Right renal pelvis (tissue), 4 donors: ENCODE measurements at places on chromosomes 16 and 17.
A peak's percentile ranks its signal among the peaks of the same experiment; 100 is the strongest.

DNA sequence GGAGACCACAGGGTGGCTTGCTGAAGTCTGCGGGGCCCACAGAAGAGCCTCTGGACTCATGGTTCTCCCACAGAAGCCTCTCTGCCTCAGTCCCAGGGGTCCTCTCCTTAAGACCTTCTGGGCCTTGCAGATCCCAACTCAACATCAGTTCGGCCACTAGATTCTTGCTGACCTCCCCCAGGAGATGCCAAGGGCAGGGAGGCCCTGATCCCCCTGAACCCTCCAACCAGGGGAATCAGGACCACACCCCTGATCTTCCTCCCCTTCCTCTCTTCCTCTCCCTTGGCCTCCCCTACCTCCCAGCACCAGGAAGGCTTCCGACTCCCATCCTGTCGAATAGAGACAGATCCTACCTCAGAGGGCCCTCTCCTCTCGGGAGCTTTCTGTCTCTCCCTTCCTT is 53.4 kb downstream of the NOS2 start:
- no peak for DNase-seq

- DNase-seq, result no peak
These were observed 6.6 kb downstream of the VASN start for GRCh38 chr16:4378161-4378666.

GRCh38 chr17:55157165-55157564 is 107.6 kb upstream of the HLF start:
- DNase-seq, result no peak

- no peak for DNase-seq
These were observed 35.7 kb downstream of the PLD6 start for GRCh38 chr17:17170346-17170985.

- peak; percentile 35 for DNase-seq
These were observed 11.2 kb downstream of the CHD9NB start for GRCh38 chr16:53041320-53042051.

DNA sequence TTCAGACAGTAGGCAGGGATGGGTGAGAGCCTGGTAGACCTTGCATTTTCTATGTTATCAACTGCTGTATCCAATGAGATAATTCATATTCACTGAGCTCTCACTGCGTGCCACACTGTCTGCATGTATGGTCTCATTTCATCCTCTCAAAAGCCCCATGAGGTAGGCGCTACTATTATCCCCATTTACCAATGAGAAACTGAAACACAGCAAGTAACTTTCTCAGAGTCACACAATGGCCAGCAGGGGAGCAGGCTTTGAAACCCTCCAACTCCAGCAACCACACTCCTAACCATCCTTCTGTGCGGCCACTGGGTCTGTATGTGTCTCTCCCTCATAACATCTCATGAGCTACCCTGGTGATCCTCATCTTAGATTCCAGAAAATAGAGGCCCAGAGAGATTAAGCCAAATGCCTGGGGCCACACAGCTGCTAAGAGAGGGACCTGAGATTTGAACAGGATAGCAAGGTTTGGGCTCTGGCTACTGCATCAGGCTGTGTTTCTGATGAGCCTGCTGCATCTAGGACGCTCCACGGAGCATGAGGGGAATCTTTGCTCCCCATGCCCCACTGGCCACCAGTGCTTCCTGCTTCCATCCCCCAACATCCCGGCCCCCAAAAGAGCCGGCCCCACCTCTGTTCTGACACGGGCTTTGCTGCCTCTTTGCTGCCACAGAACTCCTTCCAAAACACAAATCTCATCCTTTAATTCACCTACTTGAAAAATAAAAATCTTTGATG is 3.2 kb downstream of the CCR7 start:
- no peak for DNase-seq

- no peak for DNase-seq
These were observed 46.1 kb upstream of the RPL38 start for GRCh38 chr17:74157366-74157765.

- no peak for DNase-seq
These were observed 109.5 kb downstream of the CDH8 start for GRCh38 chr16:61926766-61927165.

GRCh38 chr17:38783227-38783626 is 16.1 kb downstream of the PIP4K2B start:
- no peak for DNase-seq

DNA sequence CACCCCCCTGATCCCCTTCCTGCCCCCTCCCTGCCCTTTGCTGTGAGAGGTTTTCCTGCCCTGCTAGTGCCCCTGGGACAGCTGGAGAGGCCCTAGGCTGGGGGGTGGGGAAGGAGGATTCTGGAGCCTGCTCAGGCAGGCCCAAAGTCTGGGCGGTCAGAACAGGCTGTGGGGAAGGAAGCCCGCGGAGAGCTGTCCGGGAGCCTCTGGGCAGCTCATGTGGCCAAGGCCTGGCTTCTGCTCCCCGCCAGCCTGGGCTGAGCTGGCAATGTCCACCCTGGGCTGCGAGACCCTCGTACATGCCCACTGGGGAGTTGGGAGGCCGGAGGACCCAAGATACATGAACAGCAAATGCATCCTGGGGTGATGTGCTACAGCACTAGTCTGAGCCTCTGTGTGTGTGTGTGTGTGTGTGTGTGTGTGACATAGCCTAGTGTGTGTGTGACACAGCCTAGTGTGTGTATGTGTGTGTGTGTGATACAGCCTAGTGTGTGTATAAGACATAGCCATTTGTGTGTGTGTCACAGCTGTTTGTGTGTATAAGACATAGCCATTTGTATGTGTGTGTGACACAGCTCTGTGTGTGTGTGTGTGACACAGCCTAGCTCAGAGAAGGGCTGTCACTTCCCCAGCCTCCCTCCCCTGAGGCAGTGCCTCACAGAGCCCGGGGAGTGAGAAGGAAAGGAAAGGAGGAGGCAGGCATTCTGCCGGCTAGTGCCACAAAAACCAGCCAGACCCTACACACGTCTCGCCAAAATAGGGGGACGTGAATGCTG is 201.4 kb upstream of the CIBAR2 start:
- DNase-seq, result no peak

GRCh38 chr17:37820313-37820994 is 75.6 kb upstream of the HNF1B start:
- DNase-seq, result no peak

- no peak for DNase-seq
These were observed 83.3 kb upstream of the C16orf82 start for GRCh38 chr16:26983426-26983825.

DNA sequence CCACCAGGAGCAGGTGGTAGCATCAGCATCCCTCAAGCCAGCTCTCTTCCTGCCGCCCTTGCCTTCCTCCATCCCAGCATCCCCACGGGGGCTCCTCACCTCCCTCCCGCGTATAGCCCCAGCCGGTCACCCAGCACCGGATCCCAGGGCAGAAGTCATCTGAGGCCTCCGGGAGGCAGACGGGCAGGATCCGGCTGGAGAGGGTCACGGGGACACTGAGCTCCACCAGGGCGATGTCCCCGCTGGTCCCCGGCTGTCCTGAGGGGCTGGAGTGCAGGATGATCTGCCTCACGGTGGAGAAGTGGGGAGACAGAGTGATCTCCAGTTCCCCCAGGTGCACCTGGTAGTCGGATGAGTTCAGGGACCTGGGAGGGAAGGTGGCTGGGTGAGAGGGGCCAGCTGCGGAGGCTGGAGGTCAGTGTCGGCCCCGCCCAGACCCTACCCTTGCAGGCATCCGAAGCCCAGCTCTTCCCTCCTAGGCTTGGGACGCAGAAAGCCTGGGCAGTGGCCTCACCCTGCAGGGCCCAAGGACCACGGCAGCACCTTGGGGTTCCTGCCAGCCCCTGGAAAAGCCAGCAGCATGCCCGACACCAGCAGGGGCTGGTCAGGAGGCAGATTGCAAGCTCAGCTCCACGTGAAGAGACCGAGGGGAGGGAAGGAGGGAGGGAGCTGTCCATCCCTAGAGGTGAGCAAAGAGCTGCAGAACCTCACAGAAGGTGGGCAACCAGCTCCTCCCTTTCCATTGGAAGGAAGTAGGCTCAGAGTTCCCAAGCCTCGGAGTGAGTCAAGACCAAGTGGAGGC is 2.3 kb downstream of the TPSG1 start:
- DNase-seq, result no peak

DNA sequence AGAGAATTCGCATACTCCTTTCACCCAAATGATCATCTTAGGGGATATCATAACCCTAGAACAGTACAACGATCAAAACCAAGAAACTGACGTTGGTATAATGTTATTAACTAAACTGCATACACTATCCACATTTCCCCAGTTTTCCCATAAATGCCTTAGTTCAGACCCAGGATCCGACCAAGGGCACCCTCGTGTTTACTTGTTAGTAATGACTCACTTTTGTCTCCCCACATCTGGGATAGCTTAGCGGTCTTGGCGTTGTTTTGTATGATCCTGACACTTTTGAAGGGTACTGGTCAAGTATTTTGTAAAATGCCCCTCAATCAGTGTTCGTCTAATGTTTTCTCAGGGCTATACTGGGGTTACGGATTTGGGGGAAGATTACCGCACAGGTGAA is 8.0 kb downstream of the HS3ST3A1 start:
- no peak for DNase-seq

GRCh38 chr16:24005577-24005976 is 169.8 kb downstream of the PRKCB start:
- DNase-seq, result no peak

- DNase-seq, result no peak
These were observed 258.2 kb upstream of the TNRC6C start for GRCh38 chr17:77700165-77700881.
